Fibroblast of skin of left quadriceps (primary cell): ENCODE measurements at places on chromosomes 16 and 17.

GRCh38 chr16:1347962-1348361 is 3.7 kb downstream of the TSR3 start:
- no peak for DNase-seq

- DNase-seq = no peak
Observed at GRCh38 chr17:80906364-80907259, 85.0 kb upstream of the CHMP6 start.

DNA sequence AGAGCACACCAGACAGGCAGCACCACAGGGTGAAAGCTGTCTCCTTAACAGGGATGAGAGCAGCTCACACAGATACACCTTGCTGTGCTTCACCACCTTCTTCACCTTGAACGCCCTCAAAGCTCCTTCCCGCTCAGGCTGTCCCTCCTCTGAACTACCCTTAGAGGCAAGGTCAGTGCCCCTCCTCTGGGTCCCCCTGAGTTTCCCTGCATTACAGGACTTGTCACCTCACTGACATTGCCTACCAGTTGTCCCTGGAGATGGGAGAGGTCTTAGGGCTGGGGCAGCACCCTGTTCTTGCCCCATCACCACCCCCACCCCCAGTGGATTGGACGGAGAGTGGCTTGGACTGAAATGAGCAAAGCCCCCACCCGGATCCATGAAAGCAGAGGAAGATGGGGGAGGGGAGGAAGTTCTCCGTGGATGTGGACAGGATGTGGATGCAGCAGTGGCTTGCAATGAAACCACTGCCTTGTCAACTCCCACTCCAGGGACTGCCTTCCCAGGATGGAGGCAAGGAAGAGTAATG is 73.2 kb upstream of the CDH5 start:
- no peak for DNase-seq

- DNase-seq = no peak
Observed at GRCh38 chr17:37447641-37448040, 41.0 kb downstream of the TADA2A start.

GRCh38 chr16:67942200-67942509 is 1.8 kb downstream of the LCAT start:
- DNase-seq = no peak

GRCh38 chr16:74463888-74464287 is 42.6 kb upstream of the CLEC18B start:
- no peak for DNase-seq

DNA sequence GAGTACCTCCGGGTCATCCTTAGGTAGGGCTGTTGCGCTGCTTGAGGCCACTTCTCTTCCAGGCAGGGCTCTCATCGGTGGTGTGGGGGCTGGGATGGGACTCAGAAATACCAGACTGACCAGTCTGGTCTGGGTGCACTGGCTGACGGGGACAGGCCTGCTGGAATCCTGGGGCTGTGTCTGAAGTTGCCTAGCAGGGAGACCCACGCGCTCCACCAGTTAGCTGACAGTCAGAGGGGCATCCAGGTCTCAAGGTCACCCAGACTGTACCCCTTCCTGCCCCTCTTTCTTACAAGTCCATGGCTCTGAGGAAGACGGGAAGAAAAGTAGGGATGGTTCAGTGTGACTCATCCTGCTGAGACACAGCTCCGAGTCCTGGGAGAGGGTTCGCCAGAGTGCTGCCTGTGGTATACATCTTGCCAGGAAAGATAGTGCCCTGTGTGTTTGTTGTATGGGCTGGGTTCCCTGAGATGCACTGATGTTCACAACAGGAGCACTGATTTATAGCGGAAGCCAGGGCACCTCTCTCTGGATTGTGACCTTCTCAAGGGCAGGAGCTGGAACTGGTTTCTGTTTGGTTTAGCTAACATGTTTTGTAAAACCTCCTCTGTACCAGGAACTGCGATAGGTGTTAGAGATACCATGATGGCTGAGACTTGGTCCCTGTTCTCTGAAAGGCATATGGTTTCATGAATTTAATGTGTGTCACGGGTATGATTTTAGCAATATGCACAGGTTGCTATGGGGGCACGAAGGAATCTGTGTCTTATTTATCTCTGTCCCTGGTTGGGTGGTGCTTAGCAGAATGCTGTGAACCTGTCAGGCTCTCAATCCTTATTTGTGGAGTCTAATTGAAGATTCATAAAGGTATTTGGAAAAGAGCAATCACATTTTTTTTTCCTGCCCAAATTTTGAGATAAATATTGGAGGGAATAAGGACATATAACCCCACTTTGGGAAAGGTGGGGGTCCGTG is 97.5 kb downstream of the OR1D5 start:
- no peak for DNase-seq
